Panc1 (cell line): ENCODE measurements at places on chromosomes 11 and 22.

GRCh38 chr11:104668797-104669463 is 229.3 kb downstream of the CASP12 start:
- no peaks in the 10 kb centered on the region for H3K27me3 ChIP-seq
- no peak overlapping the region for H3K4me3 ChIP-seq
- no peaks in the 10 kb centered on the region for H3K4me1 ChIP-seq
- H3K27ac ChIP-seq: no peak overlapping the region
- no peaks in the 10 kb centered on the region for H3K36me3 ChIP-seq

DNA sequence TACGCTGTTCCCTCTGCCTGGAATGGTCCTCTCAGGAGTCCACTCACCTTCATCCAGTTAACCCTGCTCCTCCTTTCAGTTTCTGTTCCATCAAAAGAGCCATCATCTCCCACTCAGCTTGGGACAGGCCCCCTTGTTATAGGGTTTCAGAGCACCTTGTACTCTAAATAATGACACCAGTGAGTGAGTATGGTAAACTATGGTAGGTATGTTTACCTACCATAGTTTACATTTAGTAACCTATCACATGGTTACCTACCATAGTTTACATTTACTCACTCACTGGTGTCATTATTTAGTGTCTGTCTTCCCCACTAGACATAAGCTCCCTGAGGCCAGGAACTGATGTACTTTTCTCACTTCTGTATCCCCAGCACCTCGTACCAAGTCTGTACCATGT is 130.2 kb upstream of the SESN3 start:
- H3K36me3 ChIP-seq: no peaks in the 10 kb centered on the region
- no peak overlapping the region for H3K4me3 ChIP-seq
- no peak overlapping the region for H3K27ac ChIP-seq
- H3K27me3 ChIP-seq: peaks cover 4% of the 10 kb centered on the region; the same call in 1 of the 2 replicates

- peak; percentile 91 for DNase-seq
- no peaks in the 10 kb centered on the region for H3K36me3 ChIP-seq
Observed at GRCh38 chr11:27401833-27402316, 38.9 kb upstream of the CCDC34 start.

GRCh38 chr22:23038334-23038642 is 32.0 kb upstream of the GNAZ start:
- peaks cover 3% of the 10 kb centered on the region; the same call in 1 of the 2 replicates for H3K27me3 ChIP-seq
- no peaks in the 10 kb centered on the region for H3K4me1 ChIP-seq
- H3K36me3 ChIP-seq: no peaks in the 10 kb centered on the region
- DNase-seq: no peak
- no peak overlapping the region for H3K4me3 ChIP-seq

DNA sequence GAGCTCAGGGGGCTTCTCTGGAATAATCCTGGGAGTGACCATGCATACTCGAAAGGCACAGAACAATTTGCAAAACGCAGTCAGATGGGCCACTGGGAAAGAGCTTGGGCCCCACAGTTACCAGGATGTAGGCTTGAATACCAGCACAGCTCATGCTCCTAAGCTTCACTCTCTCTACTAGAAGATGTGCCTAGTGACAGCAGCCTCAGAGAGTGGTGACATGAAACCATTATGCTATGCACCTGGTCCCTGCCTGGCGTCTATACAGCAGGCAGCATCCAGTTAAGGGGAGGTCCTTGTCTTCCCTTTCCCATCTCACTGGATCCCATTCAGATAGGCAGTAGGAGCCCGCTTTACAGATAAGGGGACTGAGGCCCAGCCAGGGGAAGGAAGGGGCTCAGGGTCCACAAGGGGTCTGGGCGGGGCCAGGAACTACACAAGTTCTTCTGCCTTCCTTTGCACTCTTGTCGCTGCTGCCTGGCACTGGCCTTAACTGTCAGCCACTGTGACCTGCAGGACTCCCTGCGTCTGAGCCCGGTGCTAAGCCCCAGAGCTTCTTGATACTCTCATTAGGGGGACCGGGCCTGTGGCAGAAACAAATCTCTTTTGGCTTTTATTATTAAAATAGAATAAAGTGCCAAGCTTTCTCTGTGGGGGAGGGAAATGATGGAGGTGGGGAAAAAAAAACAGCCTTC is 21.2 kb upstream of the RASD2 start:
- no peaks in the 10 kb centered on the region for H3K36me3 ChIP-seq
- DNase-seq: no peak
- H3K27ac ChIP-seq: no peak overlapping the region
- H3K4me1 ChIP-seq: no peaks in the 10 kb centered on the region
- H3K4me3 ChIP-seq: no peak overlapping the region

- DNase-seq: no peak
- H3K27ac ChIP-seq: no peak overlapping the region
- no peak overlapping the region for H3K4me3 ChIP-seq
- H3K27me3 ChIP-seq: no peaks in the 10 kb centered on the region
- no peaks in the 10 kb centered on the region; the same call in 1 of the 2 replicates for H3K4me1 ChIP-seq
Observed at GRCh38 chr11:64208086-64208795, 1.7 kb downstream of the FERMT3 start.

- no peak overlapping the region for H3K27ac ChIP-seq
- H3K4me3 ChIP-seq: no peak overlapping the region
- no peak for DNase-seq
- no peaks in the 10 kb centered on the region for H3K36me3 ChIP-seq
Observed at GRCh38 chr22:27283714-27284113, 517.8 kb downstream of the MN1 start.

DNA sequence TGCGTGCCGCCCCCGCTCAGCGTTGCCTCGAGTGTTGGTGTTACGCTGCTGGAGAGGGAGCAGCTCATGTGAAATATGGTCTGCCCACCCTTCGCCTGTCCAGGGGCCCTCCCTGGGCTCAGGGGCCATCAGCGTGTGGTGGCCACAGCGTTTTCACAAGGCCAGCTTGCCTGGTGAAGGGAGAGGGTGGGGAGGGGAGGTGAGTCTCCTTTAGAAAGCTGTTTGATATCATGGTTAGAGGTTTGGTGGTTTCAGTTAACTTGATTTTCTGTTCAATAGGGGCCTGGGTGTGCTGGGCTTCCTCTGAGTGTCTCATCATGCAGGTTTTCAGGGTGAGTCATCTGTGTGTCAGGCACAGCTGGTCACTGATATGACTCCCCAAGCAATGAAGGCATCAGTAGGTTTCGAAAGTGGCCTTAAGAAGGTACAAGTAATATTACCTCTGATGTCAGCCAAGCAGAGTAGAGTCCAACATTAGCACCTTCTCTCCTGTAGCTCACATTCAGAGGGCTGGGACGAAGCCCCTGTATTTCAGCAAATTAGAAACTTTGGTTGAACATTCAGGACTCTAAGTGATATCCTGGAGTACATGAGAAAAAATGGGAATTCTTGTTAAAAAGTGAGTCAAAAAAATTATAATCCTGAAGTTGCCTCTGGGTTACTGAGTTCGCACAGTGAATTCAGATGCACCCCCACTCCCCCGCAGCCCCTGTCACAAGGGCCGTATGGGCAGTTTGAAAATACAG is 172.5 kb downstream of the TBC1D22A start:
- peak; percentile 51 for DNase-seq
- H3K27ac ChIP-seq: no peak overlapping the region
- H3K4me3 ChIP-seq: no peak overlapping the region
- no peaks in the 10 kb centered on the region for H3K36me3 ChIP-seq
- no peaks in the 10 kb centered on the region for H3K27me3 ChIP-seq
- H3K4me1 ChIP-seq: peaks cover 4% of the 10 kb centered on the region

DNA sequence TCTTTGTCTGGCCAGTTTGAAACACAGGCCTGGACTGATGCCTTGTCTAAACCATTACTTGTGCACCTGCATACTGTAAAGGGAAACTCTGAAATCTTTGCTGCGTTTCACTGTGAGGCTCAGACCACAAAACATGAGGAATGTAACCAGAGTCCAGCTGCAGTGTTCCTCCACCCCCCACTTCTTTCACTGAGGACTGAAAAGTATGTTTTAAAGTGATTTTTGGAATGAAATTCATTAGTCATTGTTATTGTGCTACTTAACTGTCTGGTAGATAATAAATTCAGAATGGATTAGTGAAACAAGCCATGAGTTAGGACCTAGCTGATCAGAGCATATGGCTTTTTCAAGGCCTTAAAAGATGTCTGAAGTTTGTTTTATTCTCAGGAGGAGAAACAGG is 181.2 kb downstream of the WNT11 start:
- H3K4me3 ChIP-seq: no peak overlapping the region
